NCI-H2107 (cell line): ENCODE measurements at places on chromosomes 6 and 20.

DNA sequence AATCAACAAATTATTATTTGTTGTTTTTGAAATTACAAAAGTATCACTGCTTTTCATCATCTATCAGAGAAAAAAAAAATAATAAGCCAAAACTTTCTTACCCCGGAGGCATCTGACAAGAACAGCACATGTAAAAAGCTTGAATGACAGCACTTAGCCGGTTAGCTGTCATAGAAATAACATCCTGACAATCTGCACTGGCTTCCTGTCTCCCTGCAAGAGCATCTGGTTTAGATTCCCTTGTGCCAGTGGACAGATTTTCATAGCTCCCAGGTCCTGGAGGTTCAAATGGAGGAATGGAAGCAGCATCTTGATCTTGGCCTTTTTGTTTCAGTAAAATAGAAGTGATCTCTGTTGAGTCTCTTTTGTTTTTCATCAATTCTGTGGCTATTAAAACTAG, 74.8 kb downstream of the HACE1 start:
- DNase-seq = no peak

- DNase-seq = no peak
Observed at GRCh38 chr6:11609324-11610071, 71.9 kb downstream of the TMEM170B start.

GRCh38 chr6:130159956-130160355, 62.8 kb downstream of the SAMD3 start:
- DNase-seq = no peak

- no peak for DNase-seq
Observed at GRCh38 chr6:34151321-34152041, 5.6 kb upstream of the GRM4 start.

DNA sequence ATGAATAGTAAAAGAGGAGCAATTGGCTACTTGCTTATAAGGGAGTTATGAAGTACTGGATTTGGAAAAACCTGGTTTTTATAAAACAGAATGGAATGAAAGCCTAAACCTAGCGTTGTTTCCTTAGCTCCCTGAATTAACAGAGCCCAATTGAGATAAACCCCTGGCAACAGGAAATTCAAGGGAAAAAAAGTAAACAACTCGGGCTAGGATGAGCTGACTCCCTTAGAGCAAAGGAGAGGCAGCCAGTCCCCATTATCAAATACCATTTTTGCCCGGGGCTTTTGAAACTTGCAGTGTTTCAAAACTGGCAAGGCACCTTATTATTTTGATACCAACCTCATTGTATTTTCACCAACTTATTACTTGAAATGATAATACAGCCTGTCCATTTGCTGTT, 587.5 kb downstream of the CD109 start:
- DNase-seq = no peak

DNA sequence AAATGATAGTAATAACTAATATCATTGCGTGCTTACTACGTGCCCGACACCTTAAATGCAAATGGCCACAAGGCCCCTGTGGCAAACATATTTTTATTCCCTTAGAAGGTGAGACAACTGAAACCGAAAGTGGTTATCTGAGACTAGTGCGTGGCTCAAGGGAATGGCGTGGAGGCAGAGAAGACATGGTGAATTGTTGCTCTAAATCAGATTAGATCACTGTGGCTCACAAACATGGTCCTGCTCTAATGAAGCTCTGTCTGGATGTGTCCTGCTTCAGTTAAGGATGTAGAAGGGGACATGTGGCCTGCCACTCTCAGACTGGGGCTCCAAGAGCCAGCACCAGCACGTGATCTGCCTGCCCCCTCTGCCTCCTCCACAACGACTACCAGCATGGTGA, 124.2 kb upstream of the GMDS start:
- DNase-seq = no peak

DNA sequence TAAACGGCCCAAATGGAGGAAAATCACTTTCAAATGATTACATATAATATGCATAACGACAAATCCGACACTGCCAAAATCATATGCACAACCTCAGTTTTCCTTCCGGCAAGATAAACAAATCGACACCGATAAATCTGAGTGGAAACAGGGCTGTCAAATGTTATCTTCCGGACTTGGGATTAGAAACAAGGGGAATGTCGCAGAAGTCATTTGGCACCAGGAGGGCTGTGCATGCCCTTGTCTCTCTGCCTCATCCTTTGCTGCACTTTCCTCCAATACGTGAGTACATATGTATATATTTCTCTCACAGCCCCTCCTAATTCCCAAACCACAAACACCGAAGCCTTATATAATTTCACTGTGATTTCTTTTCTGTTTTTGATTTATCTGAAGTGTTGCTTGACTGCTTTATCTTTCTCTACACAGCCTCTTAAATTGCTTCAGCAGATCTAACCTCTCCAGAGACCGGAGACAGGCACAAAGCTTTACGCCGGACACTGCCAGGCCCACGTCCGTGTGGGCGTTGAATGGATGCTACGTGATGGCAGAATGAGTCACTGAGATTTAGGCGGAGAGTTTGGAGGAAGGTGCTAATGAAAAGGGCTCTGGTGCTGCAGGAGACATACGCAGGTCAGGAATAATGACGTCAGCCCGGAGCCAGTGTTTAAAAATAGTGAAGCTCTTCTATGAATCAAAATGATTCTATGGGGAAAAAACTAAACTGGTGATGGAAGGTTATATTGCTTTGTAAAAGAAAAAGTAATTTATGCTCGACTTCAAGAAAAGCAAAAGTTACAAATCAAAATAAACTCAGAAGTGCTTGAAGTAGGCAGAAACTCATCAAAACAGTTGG, 21.0 kb upstream of the PRELID3B start:
- DNase-seq = no peak

- DNase-seq = no peak
Observed at GRCh38 chr6:84057908-84058307, 24.3 kb downstream of the MRAP2 start.

- no peak for DNase-seq
Observed at GRCh38 chr6:56073315-56073714, 174.1 kb downstream of the COL21A1 start.

- no peak for DNase-seq
Observed at GRCh38 chr6:57432919-57433684, 115.7 kb downstream of the PRIM2 start.

GRCh38 chr6:144013486-144013909, 5.4 kb upstream of the PLAGL1 start:
- peak; percentile 48 for DNase-seq

DNA sequence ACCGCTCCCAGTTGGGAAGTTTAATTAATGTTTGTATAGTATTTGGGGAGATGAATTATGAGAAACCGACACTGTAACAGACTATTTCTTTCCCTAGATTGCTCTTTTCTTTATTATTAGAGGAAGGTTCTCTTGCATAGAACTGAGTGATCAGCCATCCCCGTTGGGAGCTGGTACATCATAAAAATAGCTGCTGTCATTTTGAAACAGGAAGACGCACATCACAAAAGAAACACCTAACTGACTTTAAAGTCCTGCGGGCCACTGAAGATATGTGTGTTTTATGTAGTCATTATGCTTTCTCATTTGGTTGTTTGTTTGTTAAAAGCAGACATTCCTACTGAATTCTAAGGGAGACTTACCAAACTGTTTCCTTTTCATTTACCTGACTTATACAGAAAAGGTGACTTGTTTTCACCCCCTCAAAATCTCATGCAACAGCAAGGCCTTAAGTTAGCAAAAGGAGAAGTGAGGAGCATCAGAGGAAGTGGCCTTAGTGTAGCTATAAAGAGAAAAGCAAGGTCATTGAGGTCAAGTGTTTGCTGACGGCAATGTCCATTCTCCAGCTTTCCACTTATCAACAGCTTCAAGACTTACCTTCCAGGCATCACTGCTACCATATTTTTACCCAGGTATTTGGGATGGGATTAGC, 91.0 kb downstream of the PKHD1 start:
- no peak for DNase-seq

- no peak for DNase-seq
Observed at GRCh38 chr6:118171852-118172251, 264.8 kb downstream of the SLC35F1 start.

DNA sequence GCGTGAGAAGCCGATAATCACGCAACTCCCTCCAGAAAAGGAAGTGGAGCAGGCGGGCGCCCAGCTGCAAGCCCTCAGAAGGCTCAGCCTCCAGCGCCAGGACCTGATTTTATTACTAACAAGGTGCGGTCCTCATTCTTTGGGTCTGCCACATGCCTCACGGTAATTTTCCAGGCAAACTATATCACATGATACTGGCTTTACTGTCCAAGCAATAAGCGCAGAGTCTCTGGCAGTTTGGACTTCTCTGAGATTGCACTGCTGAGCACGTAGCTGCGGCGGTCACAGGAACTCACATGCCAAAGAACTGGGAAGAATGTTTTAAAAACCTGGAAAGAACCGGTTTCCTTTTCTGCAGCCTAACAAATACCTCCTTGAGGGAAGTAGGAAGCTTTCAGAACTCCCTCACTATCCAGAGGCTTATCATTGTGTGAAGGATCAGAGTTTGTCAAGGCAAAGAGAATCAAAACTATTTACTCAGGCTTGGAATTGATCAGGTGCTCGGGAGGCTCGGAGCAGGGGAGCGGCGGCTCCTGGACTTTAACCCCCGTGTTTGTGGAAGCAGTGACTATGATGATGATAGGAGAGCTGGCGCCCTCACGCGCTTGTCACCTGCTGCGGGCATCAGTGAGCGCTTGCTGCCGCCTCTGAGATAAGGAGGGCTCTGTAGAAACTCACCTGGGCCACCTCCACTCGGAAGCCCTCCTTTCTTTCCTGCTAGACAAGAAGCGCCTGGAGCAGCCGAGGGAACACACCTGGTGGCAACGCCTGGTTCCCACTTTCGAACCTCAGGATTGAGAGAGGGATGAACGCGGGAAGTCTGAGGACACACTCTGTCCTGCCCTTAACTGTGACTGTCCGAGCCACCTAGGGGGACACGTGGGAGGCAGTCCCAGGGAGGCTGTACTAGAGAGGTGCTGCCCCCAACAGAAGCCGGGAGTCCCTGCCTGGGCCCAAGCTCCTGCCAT, 27.2 kb upstream of the SYNJ2 start:
- DNase-seq = no peak

GRCh38 chr20:44407402-44408184, 52.1 kb downstream of the HNF4A start:
- DNase-seq = no peak

- DNase-seq = no peak
Observed at GRCh38 chr20:23132293-23132929, 46.3 kb upstream of the CD93 start.

DNA sequence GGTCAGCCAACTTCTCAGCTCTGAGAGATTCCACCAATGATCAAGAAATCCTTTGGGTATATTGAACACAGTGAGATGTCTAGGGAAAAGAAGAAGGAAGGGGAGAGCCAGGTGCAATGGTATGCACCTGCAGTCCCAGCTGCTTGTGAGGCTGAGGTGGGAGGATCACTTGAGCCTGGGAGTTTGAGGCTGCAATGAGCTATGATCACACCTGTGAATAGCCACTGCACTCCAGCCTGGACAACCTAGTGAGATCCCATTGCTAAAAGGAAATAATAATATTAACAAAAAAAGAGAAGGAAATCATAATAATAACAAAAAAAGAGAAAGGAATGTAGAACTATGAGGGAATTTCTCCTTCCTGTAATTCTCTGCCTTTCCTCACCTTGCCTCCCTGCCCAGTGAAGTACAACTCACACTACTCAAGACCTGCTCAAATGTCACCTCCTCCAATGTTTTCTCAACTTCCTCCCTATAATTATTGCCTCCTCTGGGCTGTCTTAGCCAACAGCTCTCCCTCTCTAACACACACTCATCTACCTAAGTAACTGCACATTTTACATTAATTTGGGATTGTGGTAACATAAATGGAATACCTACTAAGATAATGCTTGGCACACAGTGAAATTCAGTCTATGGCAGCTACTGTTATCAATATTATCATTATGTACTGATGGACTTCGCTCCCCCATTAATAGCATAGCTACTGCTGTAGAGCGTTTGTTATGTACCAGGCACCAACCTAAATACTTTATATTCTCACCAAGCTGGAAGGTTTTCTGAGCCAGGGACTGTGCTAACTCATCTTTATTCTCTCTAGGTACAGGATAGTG, 103.6 kb downstream of the KIF13A start:
- DNase-seq = no peak

- no peak for DNase-seq
Observed at GRCh38 chr20:40488401-40488800, 200.6 kb downstream of the MAFB start.

- DNase-seq = no peak
Observed at GRCh38 chr20:47310729-47311128, 45.8 kb downstream of the ZMYND8 start.

- DNase-seq = no peak
Observed at GRCh38 chr20:4233520-4233919, 218.2 kb upstream of the RNF24 start.

DNA sequence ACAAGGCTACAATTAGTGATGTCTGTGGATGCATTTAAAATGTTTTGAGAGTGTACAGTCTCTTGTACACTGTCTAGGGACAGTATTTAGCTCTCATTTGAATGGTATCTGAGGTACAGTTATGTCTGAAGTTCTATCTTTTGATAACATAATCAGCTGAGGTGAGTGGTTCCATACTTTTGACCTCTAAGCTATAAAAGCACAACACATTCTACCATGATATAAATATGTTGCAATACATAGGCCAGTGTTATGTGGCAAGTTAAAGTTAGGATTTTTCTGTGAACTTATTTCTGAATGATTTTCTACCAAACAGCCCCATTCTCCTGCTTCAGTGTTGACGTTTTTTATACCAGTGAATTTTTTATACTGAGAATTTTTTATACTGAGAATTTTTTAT, 77.6 kb downstream of the AKAP7 start:
- DNase-seq = no peak

DNA sequence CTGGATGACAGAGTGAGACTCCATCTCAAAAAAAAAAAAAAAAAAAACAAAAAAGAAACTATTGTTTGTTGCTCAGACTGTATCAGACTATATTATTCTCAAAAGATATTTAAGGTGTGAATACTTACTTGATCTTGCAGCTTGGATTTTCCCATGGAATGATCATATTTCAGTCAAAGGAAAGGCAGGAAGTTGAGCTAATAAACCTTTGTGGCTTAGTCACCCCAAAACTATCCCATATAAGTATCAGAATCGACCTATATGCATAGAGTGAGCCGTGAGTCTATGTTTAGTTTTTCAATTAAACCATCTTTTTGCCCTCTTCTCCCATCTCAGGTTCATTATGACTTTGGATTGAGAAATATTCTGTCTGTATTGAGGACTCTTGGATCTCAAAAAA, 152.6 kb downstream of the DNAH8 start:
- no peak for DNase-seq

GRCh38 chr6:168192901-168193815, 114.1 kb upstream of the FRMD1 start:
- no peak for DNase-seq

DNA sequence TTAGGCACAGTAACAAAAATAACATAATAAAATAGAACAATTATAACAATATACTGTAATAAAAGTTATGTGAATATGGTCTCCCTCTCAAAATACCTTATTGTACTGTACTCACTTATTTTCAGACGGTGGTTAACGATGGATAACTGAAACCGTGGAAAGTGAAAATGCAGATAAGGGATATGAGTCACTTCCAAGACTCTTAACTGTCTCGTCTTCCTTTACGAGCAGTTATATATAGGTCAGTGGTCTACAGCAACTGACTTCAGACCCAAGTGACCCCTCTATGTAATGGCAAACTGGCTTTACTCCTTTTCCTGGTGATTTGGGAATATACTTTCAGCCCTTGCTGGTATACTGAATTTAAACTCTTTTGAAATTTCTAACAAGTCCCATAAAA, 261.4 kb downstream of the SLC35F1 start:
- no peak for DNase-seq
